Right lung (tissue), 10 donors: ENCODE measurements at places on chromosomes 4 and X. TPM values are rescaled to one million over a fixed set of nuclear protein-coding genes. Genes with fewer than 3 reads are reported as not detected.

The MAML3 gene
- polyA plus RNA-seq = 13.6 TPM

The NUDT11 gene
- 11.4 TPM for polyA plus RNA-seq

The LDB2 gene
- polyA plus RNA-seq = 102 TPM

The MXRA5 gene
- polyA plus RNA-seq = 0.17 TPM

The EXOC1L gene
- 0.21 TPM for polyA plus RNA-seq

The HPF1 gene
- polyA plus RNA-seq = 42.7 TPM

The HAUS7 gene
- 45.0 TPM for polyA plus RNA-seq

The LRP2BP gene
- 5.1 TPM for polyA plus RNA-seq

The TRPC3 gene
- 6.4 TPM for polyA plus RNA-seq

The RADX gene
- 14.6 TPM for polyA plus RNA-seq

The PABPC1L2A gene
- not detected for polyA plus RNA-seq

The PARM1 gene
- polyA plus RNA-seq = 43.6 TPM

The SUPT20HL2 gene
- not detected for polyA plus RNA-seq

The LUZP4 gene
- not detected for polyA plus RNA-seq

The TRPC5OS gene
- polyA plus RNA-seq = not detected

The NWD2 gene
- 0.01 TPM for polyA plus RNA-seq

The PRRG3 gene
- polyA plus RNA-seq = 8.2 TPM

The DNAJB14 gene
- polyA plus RNA-seq = 50.5 TPM

The ABLIM2 gene
- 5.9 TPM for polyA plus RNA-seq

GRCh38 chrX:115690511-115691216 lies 129.7 kb downstream of the PLS3 start:
- DNase-seq = peak; percentile 49

- no peak for DNase-seq
Measured at GRCh38 chr4:83548151-83548905, 12.4 kb downstream of the GPAT3 start.

DNA sequence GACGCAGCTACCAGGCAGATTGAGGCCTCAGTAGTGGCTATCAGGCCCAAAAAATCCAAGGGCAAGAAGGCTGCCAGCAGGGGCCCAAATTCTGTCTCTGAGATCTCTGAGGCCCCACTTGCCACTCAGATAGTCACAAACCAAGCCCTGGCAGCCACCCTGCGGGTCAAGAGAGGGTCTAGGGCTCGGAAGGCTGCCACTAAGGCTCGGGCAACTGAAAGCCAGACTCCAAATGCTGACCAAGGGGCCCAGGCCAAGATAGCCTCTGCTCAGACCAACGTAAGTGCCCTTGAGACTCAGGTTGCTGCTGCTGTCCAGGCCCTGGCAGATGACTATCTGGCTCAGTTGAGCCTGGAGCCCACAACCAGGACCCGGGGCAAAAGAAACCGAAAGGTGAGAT lies 2.8 kb downstream of the TRO start:
- DNase-seq = no peak

DNA sequence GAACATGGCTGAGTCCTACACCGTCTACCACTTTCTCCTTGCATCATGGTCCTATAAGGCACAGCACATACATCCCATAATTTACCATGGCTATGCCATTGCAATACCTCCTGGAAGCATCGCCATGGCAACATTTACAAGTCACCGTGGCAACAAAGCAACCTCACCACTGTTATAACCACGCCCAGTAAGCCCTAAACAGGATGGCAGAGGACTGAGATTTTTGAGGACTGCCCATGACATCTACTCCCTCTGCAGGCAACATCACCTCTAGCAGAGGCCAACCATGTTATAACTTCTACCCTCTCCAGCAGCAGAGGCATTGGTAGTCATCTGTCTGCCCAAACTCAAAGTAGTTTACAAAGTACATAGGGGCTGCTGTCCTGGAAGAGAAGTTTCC lies 29.7 kb downstream of the BCOR start:
- no peak for DNase-seq

DNA sequence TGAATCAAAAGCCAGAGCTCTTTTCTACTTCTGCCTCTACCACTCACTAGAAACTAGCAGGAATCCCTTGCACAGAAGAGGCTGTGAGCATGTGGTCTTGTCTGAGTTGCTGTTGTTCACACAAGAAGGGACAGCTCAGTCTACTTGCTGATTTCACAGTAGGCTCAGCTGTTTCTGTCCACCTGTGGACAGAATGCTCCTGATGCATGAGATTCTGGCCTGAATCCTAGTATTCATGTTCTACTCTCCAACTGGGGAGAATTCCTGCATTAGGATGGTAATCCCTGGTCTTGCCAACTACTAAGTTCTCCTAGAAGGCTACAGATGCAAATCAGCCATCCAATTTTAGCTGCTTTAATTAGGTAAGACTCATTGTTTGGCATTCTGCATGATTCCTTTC lies 112.8 kb downstream of the PPA2 start:
- DNase-seq = no peak

GRCh38 chr4:182062936-182063335 lies 180.3 kb upstream of the TENM3 start:
- DNase-seq = no peak

GRCh38 chr4:128355305-128355704 lies 67.7 kb upstream of the PGRMC2 start:
- no peak for DNase-seq

DNA sequence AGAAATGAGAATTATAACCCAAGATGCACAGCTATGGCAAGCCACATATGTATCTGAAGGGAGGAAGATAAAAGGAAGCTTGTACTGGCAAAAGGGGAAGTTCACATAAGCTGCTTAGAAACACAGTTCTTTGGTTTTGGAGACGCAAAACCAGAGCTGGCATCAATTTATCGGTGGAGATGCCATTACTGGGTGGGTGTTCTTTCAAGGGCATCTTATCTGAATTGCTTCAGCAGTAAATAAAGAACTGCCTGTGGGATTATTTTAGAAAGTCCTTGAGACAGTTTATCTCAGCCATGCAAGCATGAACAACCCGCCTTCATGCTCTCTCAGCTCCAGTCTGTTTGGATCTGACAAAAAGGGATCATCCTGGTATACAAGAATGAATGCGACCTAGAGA lies 60.8 kb downstream of the DDX60 start:
- no peak for DNase-seq

DNA sequence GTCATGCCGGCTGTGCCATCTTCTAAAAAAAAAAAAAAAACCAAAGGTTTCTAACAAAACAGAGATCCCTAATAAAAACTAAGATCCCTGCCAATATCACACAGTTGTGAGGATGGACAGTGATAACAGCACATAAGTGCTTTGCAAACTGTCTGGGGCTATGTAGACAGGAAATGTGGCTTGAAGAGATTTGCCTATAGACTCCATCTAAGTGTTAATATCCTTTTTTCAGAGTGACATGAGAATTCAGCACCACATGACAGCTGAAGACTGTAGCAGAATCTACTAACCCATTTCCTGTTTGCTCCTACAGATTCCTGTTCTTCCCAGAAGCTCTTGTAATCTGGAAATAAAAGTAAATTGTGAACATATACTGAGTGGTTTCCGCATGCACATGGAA lies 215.4 kb downstream of the KDR start:
- no peak for DNase-seq

GRCh38 chr4:184317234-184317918 lies 99.7 kb upstream of the ENPP6 start:
- no peak for DNase-seq

GRCh38 chr4:95546866-95547714 lies 1.7 kb downstream of the UNC5C start:
- no peak for DNase-seq

DNA sequence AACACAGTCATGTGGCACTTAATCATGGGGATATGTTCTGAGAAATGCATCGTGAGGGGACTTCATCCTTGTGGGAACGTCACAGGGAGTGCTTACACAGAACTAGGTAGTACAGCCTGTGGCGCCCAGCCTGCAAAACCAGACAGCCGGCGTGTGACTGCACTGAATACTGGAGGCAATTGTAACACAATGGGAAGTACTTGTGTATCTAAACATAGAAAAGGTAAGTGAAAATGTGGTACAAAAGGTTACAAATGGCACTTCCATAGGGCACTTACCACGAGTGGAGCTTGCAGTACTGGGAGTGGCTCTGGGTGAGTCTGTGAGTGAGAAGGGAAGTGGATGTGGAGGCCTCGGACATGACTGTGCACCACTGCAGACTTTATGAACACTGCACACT lies 5.2 kb downstream of the TLR3 start:
- DNase-seq = no peak

GRCh38 chrX:120857240-120857639 lies 18.4 kb downstream of the CT47B1 start:
- DNase-seq = no peak

- DNase-seq = no peak
Measured at GRCh38 chr4:168531305-168531704, 34.5 kb downstream of the PALLD start.

- DNase-seq = no peak
Measured at GRCh38 chrX:12877386-12877785, 10.5 kb downstream of the TLR7 start.

DNA sequence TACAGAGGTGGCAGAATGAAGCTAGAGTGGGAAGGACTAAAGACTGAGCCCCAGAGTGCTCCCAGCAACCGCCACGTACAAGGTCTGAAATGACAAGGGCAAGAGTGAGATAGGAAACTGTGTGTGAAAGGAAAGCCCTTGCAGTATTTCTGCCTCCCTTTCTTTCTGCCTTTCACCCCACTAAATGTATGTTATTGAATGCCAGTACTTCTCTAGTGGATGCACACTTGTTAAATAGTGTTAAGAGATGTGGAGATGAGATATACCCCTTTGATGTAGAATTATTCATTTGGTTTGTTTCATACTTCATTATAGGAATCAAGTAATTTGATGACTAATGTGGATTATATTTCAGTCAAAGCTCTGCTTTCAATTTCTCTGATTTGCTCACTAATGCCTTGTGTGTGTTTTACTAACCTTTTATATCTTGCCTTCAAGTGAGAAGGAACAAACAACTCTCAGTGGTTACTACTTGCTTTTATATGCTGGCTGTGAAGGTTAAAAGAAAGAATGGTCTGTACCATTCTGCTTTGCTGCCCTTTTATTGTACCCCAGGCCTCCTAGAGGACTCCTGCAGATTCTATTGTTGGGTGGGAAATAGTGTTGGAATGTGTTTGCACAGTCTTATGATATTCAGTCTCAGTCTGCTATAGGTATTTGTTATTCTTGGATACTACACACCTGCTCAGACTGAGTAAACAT lies 8.0 kb upstream of the ANXA3 start:
- DNase-seq = no peak

- peak; percentile 48 for DNase-seq
Measured at GRCh38 chrX:13028871-13029636, 15.4 kb downstream of the FAM9C start.

GRCh38 chr4:45467157-45467556 lies 656.7 kb downstream of the GABRG1 start:
- no peak for DNase-seq

GRCh38 chr4:149047368-149047767 lies 605.2 kb upstream of the NR3C2 start:
- DNase-seq = no peak

GRCh38 chrX:56782791-56783449 lies 53.9 kb downstream of the NBDY start:
- no peak for DNase-seq

DNA sequence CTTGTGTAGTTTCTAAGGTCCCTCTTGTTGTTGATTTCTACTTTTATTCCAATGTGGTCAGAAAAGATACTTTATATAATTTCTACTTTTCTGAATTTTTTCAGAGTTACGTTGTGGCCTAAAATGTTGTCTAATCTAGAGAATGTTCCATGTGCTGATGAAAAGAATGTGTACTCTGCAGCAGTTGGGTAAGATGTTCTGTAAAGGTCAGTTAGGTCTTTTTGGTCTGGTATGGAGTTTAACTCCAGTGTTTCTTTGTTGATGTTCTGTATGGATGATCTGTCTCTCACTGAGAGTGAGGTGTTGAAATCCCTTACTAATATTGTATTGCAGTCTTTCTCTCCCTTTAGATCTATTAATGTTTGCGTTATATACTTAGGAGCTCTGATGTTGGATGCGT lies 37.0 kb upstream of the GPRIN3 start:
- no peak for DNase-seq

- no peak for DNase-seq
Measured at GRCh38 chr4:8212622-8213021, 13.5 kb downstream of the SH3TC1 start.

DNA sequence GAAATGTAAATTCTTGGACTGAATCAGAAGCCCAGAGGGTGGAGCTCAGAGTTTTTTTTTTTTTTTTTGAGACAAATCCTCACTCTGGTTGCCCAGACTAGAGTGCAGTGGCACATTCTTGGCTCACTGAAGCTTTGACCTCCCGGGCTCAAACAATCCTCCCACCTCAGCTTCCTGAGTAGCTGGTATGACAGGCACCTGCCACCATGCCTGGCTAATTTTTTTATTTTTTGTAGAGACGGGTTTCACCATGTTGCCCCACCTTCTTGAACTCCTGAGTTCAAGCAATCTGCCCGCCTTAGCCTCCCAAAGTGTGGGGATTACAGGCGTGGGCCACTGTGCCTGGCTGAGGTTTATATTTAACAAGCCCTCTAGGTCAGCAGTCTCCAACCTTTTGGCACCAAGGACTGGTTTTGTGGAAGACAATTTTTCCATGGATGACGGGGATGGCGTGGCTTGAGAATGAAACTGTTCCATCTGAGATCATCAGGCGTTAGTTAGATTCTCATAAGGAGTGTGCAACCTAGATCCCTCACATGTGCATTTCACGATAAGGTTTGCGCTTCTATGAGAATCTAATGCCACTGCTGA lies 76.7 kb downstream of the FHIP1A start:
- DNase-seq = no peak

DNA sequence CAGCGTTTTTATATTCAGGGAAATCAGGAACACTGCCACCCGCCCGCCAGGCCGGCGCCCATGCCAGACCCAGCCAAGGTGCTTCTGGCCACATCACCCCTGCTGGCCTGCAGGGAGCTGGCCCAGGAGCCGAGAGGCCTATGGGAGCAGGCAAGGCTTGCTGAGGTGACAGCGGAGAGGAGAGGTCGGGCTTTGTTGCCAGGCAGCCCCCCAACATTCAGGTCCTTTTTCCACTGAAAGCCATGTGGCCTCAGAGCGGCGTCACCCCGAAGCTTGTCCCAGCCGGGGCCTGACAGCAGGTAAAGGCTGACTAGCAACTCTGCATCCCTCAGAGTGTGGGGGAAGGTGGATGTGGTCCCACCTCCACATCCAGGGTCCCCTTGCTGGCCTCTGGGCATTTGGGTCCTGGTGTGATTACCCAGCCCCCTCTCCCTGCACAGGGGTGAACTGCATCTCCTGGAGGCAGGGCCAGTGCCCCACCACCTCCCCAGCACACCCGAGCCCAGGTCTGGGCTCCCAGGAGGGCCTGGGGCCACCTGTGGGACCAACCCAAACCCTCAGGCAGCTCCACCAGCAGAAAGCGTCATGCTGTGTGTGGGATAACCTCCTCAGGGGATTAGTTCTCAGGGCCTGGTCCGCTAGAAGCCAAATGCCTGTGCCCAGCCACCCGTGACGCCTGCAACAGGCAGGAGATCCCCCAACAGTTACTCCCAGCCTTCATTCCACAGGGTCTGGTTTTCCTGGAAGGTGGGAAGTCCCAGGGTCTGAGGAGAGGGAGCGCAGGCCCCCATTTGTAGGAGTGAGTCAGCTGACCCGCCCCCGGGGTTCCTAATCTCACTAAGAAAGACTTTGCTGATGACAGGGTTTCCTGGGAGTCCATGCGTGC lies at the start of gene PDE6B:
PDE6B (plus strand) TSS at position 869 of the 886 bp plus-strand sequence. CDS start 54 bp downstream, outside the sequence.
- DNase-seq = no peak

GRCh38 chr4:170698334-170698733 lies 608.6 kb upstream of the AADAT start:
- DNase-seq = no peak

- no peak for DNase-seq
Measured at GRCh38 chr4:109803924-109804571, 2.2 kb upstream of the CFI start.
